ENCODE measurements at places on chromosomes 5 and 9. TPM values are rescaled to one million over a fixed set of nuclear protein-coding genes. Genes with fewer than 3 reads are reported as not detected.

The CRAT gene
- total RNA-seq, result 42.9 TPM

The HCN1 gene
- not detected for total RNA-seq

DNA sequence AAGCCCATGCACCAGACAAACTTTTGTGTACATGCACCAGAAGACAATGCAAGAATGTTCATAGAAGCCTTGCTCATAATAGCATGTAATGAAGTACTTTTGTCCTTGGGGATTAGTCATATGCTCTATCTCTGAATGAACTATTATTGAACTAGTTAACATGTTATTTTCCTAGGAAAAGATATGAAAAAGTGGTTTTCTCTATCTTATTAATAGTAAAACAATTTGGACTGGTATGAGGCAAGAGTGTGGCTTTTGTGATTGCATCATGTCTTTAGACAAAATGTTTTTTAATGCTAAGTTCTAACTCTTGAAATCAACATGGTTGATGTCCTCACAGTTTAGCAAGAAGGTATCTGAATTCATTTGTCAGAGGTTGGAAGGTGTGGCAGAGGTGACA is 55.7 kb upstream of the SPDL1 start:
- H3K36me3 ChIP-seq, result no peaks in the 10 kb centered on the region
- H3K27me3 ChIP-seq, result peaks cover 4% of the 10 kb centered on the region
- peaks cover 26% of the 10 kb centered on the region for H3K4me1 ChIP-seq
- H3K4me3 ChIP-seq, result no peak overlapping the region
- DNase-seq, result no peak
- no peak overlapping the region for H3K27ac ChIP-seq

GRCh38 chr5:74798977-74799911 is 32.2 kb downstream of the NSA2 start:
- no peak overlapping the region for H3K27ac ChIP-seq
- H3K27me3 ChIP-seq, result no peaks in the 10 kb centered on the region
- H3K36me3 ChIP-seq, result no peaks in the 10 kb centered on the region
- no peak for DNase-seq
- H3K4me1 ChIP-seq, result no peaks in the 10 kb centered on the region

- no peak overlapping the region for H3K4me3 ChIP-seq
- no peak for DNase-seq
- H3K27me3 ChIP-seq, result peaks cover under 1% of the 10 kb centered on the region
- H3K4me1 ChIP-seq, result peaks cover 3% of the 10 kb centered on the region
Observed at GRCh38 chr9:127143920-127144465, 21.6 kb upstream of the ANGPTL2 start.

- peaks cover 3% of the 10 kb centered on the region for H3K27me3 ChIP-seq
- H3K27ac ChIP-seq, result no peak overlapping the region
- DNase-seq, result no peak
- H3K4me3 ChIP-seq, result no peak overlapping the region
- no peaks in the 10 kb centered on the region for H3K36me3 ChIP-seq
Observed at GRCh38 chr5:133467335-133467779, 145.0 kb downstream of the FSTL4 start.

GRCh38 chr9:36050476-36050875 is 13.8 kb downstream of the RECK start:
- H3K27ac ChIP-seq, result no peak overlapping the region
- peaks cover 8% of the 10 kb centered on the region for H3K36me3 ChIP-seq
- no peak overlapping the region for H3K4me3 ChIP-seq
- DNase-seq, result no peak

DNA sequence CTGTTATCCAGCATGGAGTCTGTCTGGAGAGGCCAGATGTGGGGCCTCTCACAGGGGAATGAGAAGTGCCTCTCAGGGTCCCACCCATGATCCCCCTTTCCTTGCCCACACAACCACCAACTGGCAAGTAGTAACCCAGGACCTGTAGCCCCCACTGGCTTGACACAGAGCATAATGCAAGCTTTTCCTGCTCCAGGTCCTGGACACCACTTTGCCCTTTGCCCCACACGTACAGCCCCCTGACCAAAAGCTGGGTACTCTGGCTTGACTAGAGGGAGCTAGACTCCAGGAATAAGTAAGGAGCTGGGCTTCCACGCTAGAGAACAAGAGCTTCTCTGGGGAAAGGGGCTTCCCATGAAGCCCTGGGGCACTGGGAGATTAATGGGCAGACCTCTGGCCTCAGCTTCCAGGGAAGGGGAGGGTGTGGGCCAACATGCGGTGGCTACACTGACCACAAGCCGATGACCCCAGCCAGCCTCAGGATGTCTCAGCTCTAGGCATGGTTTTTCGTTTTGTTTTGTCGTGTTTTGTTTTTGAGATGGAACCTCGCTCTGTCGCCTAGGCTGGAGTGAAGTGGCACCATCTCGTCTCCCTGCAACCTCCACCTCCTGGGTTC is 109.5 kb downstream of the C9orf50 start:
- H3K27me3 ChIP-seq, result peaks cover 4% of the 10 kb centered on the region
- no peak overlapping the region for H3K27ac ChIP-seq
- peaks cover 2% of the 10 kb centered on the region for H3K4me1 ChIP-seq
- no peak for DNase-seq
- peaks cover 18% of the 10 kb centered on the region for H3K36me3 ChIP-seq

DNA sequence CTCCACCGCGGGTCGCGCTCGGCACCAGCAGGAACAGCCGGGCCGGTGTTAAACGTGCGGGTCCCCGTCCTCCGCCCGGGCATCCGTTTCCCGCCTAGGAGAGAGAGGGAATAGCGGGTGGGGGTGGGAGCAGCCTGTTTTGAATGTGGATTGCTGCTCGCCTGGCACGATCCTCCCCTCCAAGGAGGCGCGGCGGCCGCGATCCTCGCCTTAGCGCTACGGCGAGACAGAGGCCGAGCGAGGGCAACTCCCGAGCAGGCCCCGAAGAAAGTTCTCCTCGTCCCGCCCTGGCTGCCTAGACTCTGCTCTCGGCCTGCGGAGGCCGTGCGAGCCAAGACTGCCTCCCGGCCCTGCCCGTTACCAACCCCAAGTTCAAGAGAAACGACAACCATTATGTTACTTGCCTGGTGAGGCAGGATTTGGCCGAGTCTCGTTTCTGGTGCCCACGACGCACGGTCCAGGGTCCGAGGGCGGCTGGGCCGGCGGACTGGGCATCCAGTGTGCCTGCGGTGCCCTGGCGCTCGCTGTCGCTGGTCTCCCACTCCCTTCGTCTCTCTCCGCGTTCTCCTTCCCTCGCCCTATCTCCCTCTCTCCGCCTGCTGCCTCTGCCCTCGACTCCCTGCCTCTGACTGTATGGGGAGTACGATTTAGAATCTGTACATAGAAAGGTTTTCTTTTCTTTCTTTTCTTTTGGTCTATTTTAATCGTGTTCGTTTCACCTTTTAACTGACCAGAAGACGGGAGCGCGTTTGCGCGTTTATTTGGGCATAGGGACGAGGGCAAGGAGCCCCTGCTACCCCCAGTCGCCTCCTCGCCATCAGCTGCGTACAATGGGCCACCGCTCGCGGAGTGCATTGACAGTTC is 724 bp downstream of the NR2F1-AS1 start:
- H3K27ac ChIP-seq, result no peak overlapping the region
- no peaks in the 10 kb centered on the region for H3K36me3 ChIP-seq
- peaks cover 17% of the 10 kb centered on the region for H3K4me1 ChIP-seq

GRCh38 chr5:150189728-150190502 is at the start of gene SLC6A7:
SLC6A7 (plus strand) TSS chr5:150190062; CDS start chr5:150190328, 266 bp downstream.
- H3K4me3 ChIP-seq, result no peak within 1 kb of the TSS
- H3K4me1 ChIP-seq, result peaks cover 3% of the 10 kb centered on the region
- H3K36me3 ChIP-seq, result peaks cover 3% of the 10 kb centered on the region
- no peak within 1 kb of the TSS for H3K27ac ChIP-seq
- DNase-seq, result no peak

DNA sequence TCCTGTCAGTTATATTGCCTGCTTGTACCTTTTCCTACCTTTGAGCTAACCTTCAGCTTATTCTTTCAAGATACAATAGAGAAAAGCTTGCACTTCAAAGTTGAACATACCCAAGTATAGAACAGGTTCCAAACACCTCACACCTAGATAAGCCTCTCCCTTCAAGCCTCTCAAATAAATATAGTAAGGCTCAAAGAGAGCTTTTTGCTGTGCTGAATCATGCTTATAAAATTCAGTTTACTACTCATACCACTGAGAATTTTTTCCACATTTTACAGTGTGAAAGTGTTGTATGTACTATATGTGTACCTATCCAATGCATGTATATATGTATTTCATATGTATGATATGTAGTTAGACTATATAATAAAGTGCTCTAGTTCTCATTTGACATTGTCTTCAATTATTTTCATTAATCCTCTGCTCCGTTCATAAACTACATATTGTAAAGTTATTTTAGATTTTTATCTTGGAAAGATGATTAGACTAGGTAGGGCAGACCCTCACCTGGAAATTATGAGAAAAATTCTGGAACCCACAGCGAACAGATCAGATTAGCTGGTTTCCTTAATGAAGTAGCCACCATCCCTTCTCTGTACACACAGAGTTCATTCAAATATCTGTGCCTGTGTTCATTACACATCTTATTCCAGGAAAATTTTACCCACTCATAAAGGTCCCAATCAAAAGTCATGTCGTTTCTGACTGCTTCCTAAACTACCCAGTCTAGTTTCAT is 149.2 kb upstream of the RGMB start:
- H3K27ac ChIP-seq, result no peak overlapping the region
- H3K27me3 ChIP-seq, result peaks cover 1% of the 10 kb centered on the region
- H3K36me3 ChIP-seq, result no peaks in the 10 kb centered on the region
- no peak overlapping the region for H3K4me3 ChIP-seq
- no peaks in the 10 kb centered on the region for H3K4me1 ChIP-seq
- no peak for DNase-seq

GRCh38 chr5:159209438-159210209 is at the start of gene RNF145:
RNF145 (minus strand) TSS chr5:159209553; CDS start chr5:159203617, 5,936 bp downstream.
- H3K4me3 ChIP-seq, result peak within 1 kb of the TSS; percentile 98
- H3K36me3 ChIP-seq, result peaks cover 22% of the 10 kb centered on the region
- H3K27ac ChIP-seq, result peak within 1 kb of the TSS; percentile 99
- peaks cover 60% of the 10 kb centered on the region for H3K4me1 ChIP-seq

DNA sequence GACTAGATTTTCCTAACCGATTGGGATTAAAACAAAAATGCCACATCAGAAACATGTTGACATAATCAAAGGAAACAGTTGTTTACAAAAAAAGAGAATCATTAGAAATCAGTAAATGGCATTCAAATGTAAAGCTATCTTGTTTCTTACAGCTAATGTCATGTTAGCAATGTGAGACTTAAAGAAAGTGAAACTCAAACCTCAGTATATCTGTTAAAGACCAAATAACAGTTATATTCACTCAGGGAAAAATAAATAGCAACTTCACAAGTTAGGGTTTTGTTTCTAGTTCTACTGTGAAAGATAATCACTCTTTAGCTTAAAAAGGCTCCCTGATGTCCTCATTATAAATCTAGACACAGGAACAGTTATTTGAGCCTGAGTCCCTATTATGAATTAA is 189.3 kb upstream of the EFNA5 start:
- no peak overlapping the region for H3K27ac ChIP-seq
- H3K4me3 ChIP-seq, result no peak overlapping the region
- H3K36me3 ChIP-seq, result no peaks in the 10 kb centered on the region
- peaks cover 2% of the 10 kb centered on the region for H3K27me3 ChIP-seq
- no peaks in the 10 kb centered on the region for H3K4me1 ChIP-seq

DNA sequence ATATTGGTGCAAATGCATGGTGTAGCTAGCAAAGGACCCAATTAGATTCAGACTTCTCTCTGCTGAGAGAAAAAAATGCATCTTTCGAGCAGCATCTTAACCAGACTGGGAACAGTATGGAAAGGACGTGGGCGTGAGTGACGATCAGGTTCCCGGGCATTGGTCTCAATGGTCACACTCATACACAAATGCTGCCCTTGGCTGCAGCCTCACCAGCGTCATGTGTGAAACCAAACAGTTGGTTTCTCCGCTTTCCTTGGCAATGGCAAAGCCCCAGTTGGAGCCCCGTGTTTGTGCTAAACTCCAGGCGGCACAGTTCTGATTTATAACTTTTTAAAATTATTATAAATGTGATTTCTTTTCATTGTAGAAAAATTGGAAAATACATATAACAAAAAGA is 237.8 kb downstream of the SEC61B start:
- no peak for DNase-seq
- H3K4me3 ChIP-seq, result no peak overlapping the region
- H3K27ac ChIP-seq, result no peak overlapping the region
- no peaks in the 10 kb centered on the region for H3K4me1 ChIP-seq

- H3K4me3 ChIP-seq, result no peak overlapping the region
- H3K27ac ChIP-seq, result no peak overlapping the region
- H3K36me3 ChIP-seq, result peaks cover 47% of the 10 kb centered on the region
- peaks cover 24% of the 10 kb centered on the region for H3K4me1 ChIP-seq
- DNase-seq, result no peak
Observed at GRCh38 chr5:170293273-170293672, 4.3 kb downstream of the LCP2 start.

All from endothelial cell (in vitro differentiated cells).